ENCODE measurements at places on chromosomes 13 and 19.

GRCh38 chr13:51451134-51451466, 1.7 kb downstream of the INTS6 start:
- no peak for DNase-seq

DNA sequence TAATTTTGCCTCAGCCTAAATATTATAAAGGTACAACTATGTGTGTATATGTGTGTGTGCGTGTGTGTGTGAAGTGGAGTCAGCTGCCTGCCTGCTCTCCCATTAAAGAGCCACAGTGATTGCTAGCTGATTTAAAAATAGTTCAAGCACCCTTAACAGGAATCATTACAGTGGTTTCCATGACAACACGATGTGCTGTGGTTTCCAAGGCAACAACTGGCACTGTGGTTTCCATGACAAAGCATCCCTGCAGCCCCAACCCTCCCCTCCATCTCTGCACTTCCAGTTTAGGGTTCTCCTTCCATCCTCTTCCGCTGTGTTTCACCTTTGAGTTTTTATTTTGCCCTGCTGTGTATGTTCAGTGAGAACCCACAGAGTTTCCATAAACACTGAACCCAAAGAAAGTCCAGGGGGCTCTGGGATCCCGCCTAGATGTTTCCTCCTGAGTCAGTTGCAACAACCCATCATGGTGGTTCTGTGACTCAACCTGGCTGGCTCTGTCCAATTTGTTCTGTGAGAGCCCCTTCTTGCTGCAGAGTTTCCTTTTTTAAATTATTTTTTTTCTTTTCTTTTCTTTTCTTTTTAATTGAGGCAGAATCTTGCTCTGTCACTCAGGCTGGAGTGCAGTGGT, 7.1 kb upstream of the PNMA8A start:
- DNase-seq = no peak

GRCh38 chr19:1471515-1472160, 7.4 kb downstream of the C19orf25 start:
- no peak for DNase-seq

DNA sequence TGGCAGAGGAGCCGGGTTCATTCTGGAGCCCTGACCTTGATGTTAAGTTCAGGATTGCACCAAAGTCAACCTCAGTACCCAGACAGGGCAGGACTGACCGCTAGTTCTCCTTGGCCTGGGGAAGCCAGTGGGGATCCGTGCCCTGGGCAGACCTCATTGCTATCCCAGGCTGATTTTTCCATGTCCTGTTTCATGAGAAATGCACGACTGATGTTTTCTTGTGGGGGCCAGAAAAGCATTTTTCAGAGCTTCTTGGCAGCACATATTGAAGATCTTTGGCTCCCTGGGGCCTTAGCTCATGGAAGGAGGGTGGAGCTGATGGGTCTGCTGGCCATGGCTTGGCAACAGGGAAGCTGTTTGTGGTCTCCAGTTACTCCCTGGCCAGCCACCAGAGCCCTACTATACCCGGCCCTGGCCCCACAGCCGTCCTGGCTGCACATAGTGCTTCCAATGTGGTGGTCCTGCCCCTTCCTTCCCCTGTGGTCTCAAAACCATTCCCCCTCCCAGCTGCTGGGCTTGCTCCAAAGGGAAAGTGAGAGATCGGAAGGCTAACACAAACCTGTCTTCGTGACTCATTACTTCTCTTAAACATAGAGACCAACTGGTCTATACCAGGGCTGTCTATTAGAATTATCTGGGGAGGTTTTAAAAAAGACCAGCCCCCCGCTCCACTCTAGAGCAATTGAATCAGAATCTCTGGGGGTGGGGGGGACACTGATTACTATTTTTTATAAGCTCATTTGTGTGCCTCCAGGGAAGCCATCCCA, 11.2 kb downstream of the IL17D start:
- peak; percentile 45 for DNase-seq

DNA sequence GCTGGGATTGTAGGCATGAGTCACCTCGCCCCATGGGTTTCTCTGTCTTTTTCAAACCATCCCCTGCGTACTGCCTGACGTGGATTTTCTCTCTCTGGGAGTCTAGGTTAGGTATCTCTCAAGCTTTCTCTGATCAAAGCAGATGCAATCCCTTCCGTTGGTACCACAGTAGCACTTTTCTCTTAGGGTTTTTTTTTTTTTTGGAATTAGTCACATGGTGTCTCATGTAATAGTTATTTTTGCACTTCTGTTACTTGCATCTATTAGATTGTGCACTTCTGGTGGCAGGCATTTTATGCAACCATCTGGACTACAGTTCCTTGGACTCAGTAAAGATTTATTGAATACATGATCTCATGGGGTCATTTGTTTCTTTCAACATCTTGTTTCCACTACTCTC, 72.1 kb downstream of the GPC6 start:
- no peak for DNase-seq

Measured in urinary bladder (tissue), 4 donors.